Adipose tissue (tissue), 3 donors: ENCODE measurements at places on chromosomes 2 and 18. TPM values are rescaled to one million over a fixed set of nuclear protein-coding genes. Genes with fewer than 3 reads are reported as not detected.

MTHFD2 gene
- 36.1 TPM for polyA plus RNA-seq

DLGAP1 gene
- 0.09 TPM for polyA plus RNA-seq

ALLC gene
- polyA plus RNA-seq, result 0.45 TPM

GALNT14 gene
- 3.9 TPM for polyA plus RNA-seq

KCNK3 gene
- polyA plus RNA-seq, result 24.8 TPM

DNER gene
- 0.30 TPM for polyA plus RNA-seq
